ENCODE measurements at places on chromosomes 3 and 15.

- DNase-seq: no peak
Observed at GRCh38 chr15:75224281-75224680, 22.6 kb downstream of the C15orf39 start.

GRCh38 chr15:74535388-74536084 is 5.5 kb upstream of the ARID3B start:
- DNase-seq: no peak

GRCh38 chr15:31352911-31353811 is 26.5 kb downstream of the KLF13 start:
- no peak for DNase-seq

GRCh38 chr15:85963262-85963760 is 116.4 kb upstream of the AGBL1 start:
- DNase-seq: no peak

DNA sequence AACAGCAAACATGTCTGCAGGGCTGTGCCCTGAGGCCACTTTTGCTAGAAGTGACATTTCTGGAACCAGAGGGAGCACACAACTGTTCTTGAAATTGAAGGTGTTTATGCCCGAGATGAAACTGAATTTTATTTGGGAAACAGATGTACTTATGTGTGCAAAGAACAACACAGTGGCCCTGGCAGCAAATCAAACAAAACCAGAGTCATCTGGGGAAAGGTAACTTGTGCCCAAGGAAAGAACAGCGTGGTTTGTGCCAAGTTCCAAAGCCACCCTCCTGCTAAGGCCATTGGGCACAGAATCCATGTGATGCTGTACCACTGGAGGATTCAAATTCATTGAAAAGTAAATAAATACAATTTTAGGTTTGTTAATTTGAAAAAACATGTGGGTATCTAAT is 31.2 kb upstream of the RARRES1 start:
- DNase-seq: no peak

GRCh38 chr15:70018646-70019600 is 78.8 kb downstream of the TLE3 start:
- no peak for DNase-seq
